ENCODE measurements at places on chromosomes 11 and 22. TPM values are rescaled to one million over a fixed set of nuclear protein-coding genes. Genes with fewer than 3 reads are reported as not detected.

DNA sequence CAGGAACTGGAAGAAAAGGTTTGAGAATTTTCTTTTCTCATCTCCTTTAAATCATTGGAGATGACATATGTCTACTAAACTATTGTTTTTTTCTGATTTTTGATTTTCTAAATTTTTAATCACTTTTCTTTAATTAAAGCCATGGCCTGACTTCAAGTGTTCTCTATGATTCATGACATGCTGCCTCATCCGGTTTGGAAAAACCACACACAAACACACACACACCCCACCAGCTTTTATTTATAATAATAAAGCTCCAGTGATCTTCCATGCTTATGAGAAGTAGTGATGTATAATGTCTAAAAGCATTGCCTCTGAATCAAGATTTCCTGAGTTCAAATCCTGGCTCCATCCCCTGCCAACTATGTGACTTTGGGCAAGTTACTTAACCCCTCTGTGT lies 179.2 kb downstream of the SPON1 start:
- DNase-seq, result no peak

The VSIG2 gene
- 2.3 TPM for total RNA-seq

DNA sequence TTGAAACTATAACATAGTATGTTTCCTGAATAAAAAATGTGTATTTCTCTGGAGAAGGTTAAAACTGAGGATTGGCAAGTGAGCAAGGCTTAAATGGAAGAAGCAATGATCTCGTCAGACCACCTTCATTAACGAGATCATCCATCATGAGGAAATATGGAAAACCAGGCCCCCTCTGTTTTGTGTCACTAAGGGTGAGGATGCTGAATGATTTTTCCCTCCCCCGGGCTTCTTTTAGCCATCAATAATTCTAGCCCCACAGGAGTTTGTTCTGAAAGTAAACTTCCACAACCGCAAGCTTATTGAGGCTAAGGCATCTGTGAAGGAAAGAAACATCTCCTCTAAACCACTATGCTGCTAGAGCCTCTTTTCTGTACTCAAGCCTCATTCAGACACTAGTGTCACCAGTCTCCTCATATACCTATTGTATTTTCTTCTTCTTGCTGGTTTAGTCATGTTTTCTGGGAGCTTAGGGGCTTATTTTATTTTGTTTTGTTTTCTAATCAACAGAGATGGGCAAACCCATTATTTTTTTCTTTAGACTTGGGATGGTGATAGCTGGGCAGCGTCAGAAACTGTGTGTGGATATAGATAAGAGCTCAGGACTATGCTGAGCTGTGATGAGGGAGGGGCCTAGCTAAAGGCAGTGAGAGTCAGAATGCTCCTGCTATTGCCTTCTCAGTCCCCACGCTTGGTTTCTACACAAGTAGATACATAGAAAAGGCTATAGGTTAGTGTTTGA lies 5.8 kb upstream of the HBE1 start:
- DNase-seq, result no peak

- DNase-seq, result no peak
Measured at GRCh38 chr11:70699294-70700221, 301.2 kb downstream of the CTTN start.

The ANKK1 gene
- total RNA-seq, result 3.2 TPM

GRCh38 chr22:34294986-34295385 lies 374.7 kb upstream of the LARGE1 start:
- no peak for DNase-seq

DNA sequence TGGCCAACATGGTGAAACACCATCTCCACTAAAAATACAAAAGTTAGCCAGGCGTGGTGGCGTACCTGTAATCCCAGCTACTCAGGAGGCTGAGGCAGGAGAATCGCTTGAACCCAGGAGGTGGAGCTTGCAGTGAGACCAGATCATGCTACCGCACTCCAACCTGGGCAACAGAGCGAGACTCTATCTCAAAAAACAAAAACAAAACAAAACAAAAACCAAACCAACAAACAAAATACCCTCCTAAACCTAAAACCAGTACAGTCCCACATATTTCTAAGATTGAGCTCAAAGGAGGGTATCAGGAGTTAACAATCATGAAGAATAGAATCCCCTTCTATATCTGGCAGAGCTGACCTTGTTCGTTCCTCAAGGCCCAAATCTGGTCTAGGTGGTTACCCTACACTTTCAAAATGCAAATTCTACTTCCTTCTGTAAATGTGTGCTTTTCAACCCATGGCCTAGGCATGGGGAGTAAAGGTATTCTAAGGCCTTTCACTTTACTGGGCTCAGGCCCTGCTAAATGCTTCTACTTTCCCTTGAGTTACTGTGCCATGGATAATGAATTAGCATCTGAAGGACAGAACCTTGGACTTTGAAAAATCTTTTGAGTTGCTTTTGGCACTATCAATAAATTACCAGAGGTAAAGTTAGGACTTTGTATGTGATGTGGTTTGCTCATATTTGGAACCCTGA lies 10.4 kb upstream of the PPP2R1B start:
- no peak for DNase-seq

The OR8G5 gene
- total RNA-seq, result not detected

GRCh38 chr22:21677606-21678443 lies 12.0 kb downstream of the PPIL2 start:
- no peak for DNase-seq

GRCh38 chr22:48076008-48076407 lies 1313.6 kb downstream of the TBC1D22A start:
- DNase-seq, result no peak

GRCh38 chr11:81829976-81830375 lies 903.7 kb downstream of the FAM181B start:
- DNase-seq, result no peak

GRCh38 chr11:13698132-13698531 lies 29.7 kb downstream of the FAR1 start:
- DNase-seq, result no peak

DNA sequence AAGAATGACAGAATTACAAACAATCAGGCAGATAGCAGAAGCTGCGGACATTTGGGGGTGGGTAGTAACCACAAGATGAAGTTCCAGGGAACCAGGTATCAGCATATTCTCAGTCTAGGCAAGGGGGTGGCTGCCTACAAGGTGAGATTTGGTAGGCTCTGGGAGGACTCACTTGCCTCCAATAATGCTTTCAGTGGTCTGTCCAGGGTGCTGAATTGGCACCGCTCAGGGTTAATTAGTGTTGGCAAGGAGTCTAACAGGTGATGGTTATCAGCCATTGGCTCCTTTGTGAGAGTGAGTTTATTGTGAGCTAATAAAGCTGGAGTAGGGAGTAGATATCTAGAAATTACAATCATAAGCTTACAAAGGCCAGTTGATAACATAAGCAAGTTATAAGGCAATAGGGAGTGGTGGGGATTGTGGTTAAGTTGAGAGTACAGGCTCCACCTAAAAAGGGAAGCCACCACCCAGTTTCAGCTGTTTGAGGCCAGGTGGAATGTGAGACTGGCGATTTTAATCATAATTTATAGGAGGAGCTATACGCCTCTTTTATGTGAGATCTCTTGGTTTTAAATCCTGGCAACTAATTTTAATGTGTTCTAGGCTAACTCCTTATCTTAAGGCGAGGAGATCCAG lies 320.5 kb downstream of the MIAT start:
- no peak for DNase-seq

DNA sequence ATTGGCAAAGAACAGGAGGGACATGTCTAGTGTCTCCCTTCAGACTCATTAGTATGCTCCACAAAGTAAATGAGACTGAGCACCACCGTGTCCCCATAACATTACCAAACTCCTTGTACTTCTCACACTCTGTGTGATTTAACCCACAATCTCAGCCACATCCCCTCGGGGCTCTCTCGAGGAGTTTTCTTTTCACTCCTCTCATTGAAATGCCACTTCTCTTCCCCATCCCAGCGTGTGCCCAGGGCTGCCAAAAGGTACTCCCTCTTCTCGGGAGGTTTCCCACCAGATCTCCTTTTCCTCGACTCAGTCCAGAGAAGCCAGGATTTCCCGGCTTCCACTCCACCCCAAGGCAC lies 1.1 kb downstream of the RBFOX2 start:
- no peak for DNase-seq

GRCh38 chr11:104361975-104362374 lies 198.0 kb upstream of the PDGFD start:
- no peak for DNase-seq

DNA sequence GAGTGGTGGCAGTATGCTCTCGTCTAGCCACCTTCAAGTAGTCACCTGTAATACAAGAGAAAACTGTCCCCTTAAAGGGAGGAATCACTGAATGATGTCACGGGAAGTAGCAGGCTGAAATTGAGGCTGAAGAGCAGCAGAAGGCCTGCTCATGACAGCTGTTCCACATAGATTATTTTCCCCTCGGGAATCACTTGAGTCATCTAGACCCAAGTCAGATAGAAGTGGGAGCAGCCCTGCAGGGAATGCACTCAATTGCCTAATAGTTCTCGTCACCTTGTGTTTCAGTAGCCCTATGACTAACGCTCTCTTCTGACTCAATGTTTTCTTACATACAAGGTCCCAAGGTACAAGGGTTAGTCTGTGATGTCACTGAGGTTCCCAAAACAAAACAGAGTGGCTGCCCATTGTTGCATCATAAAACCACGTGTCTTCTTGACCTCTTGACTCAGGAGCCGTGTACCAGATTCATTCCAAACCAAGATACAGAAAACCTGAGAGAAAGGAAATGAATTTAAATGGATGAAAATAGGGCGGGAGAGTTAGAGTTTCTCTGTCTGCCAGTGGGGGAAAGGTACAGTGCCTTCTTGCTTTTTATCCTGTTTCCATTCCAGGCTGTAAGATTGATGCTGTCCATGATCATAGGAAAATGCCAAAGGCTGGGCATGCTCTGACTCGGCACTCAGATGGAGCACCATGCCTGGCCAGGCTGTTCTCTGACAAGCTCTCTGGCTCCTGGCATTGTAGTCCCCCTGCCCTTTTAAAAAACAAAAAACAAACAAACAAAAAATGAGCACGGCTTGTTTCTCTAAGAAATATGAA lies 21.6 kb upstream of the C11orf96 start:
- no peak for DNase-seq

DNA sequence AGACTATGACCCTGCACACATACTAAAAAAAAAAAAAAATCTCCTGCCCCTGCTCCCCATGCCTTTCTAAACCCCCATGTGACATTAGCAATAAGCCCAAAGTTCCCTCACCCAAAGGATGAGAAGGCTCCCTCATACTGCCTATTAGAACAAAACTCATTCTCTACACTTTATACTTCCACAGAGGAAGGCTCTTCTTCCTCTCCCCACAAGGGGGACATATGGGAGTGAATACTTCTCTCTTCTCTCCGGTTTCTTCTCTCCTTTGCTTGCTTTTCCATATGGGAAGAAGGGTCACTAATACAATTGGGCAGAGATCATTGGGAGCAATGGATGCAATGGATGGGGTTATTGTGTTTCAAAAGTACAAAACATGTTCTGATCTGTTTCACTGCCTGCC lies 3.3 kb downstream of the OR52L1 start:
- no peak for DNase-seq

The BTBD18 gene
- total RNA-seq, result not detected

DNA sequence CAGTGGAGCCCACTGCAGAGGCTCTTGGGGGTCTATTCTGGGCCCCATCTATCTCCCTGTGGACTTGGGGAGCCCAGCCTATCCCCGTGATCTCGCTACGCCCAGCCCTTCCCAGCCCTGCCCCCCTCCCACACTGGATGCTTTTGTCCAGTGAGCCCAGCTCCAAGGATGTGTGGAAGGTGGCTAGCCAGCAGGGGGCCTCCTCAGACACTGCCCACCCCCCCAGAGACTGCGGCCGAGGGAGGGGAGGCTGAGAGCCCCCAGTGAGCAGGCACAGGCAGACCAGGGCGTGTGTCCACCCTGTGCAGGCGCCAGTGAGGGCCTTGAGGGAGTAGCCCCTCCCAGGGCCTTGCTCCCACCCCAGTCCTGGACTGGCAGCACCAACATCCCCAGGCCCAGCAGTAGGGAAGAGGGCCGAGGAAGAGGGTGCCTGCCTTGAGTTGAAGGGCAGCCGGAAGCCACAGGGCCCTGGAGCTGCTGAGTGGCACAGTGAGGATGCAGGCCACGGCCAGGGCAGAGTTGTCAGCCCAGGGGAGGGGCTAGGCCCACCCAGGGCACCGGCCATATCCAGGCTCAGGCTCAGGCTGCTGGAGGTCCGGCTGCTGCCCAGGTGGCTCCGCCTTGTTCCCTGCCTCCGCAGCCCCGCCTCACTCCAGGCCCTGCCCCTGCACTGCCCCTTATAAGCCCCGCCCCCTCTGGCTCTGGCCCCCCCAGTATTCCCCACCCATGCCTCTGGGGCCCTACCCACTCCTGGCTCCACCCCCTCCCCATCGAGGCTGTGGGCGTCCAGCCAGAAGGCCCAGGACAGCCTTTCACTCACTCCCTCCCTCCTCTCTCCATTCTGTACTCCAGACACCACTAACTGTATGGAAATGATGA lies 28.0 kb downstream of the MOB2 start:
- DNase-seq, result no peak

The ASRGL1 gene
- total RNA-seq, result 4.5 TPM

GRCh38 chr11:65941720-65942310 lies 3.5 kb upstream of the TSGA10IP start:
- no peak for DNase-seq

The OR4D5 gene
- not detected for total RNA-seq

GRCh38 chr11:45320371-45320770 lies 34.2 kb upstream of the SYT13 start:
- no peak for DNase-seq

DNA sequence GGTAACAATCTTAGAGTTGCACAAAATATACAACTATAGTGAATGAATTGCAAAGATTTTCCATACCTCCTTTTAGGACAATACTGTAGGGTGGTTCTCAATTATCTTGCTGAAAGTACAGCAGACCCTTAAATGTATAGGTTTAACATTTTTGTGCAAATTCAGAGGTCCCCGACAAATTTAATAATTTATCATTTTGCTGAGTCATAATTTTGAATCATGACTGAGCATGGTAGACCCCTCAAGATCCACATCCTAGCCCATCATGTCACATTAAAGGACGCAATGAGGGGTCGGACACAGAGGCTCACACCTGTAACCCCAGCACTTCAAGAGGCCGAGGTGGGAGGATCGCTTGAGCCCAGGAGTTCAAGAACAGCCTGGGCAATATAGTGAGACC lies 43.5 kb downstream of the OSBP start:
- DNase-seq, result no peak

The LYVE1 gene
- total RNA-seq, result 16.8 TPM

DNA sequence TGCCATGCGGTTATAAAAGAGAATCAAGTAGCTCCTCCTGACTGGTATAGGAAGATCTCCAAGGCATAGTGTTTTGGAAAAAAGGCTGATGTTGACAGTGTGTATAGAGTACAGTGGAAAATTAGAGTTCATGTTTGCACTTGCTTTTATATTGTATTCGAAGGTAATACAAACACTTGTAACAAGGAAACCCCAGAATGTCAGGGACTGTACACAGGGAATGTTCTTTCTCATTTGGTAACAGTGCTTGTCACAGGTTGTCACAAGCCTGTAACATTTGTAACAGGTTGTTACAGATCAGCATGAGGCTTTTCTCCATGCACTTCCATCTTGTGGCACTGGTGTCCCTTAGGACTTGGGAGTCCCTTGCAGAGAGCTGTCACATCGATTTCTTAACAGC lies 64.0 kb downstream of the GRK3 start:
- DNase-seq, result no peak

DNA sequence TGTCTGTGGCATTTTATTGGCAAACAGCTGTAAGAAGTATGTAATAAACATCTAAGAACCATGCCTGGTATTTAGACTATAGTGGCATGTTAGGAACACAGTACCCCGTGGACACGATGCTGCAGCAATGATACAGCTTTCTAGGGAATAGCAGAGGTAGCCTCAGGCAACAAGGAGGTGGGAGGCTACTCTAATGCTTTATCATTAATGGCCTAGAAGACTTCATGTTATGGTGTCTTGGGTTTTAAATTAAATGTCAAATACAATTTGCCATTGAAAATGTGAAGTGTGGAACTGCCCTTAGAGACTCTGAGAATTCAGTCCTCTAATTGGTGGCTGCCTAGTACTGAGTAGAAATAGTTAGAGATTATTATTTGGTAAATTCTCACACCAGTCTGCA lies 516.9 kb downstream of the CNTN5 start:
- no peak for DNase-seq

All from lower leg skin (tissue), 4 donors.